HCT116 (cell line): ENCODE measurements at places on chromosomes 6 and 20.

- no peak overlapping the region for H3K4me3 ChIP-seq
- peaks cover 49% of the 10 kb centered on the region for H3K27me3 ChIP-seq
- H3K36me3 ChIP-seq: no peaks in the 10 kb centered on the region
- no peak for DNase-seq
These were observed 162.5 kb downstream of the KHDC1L start for GRCh38 chr6:73062837-73063236.

DNA sequence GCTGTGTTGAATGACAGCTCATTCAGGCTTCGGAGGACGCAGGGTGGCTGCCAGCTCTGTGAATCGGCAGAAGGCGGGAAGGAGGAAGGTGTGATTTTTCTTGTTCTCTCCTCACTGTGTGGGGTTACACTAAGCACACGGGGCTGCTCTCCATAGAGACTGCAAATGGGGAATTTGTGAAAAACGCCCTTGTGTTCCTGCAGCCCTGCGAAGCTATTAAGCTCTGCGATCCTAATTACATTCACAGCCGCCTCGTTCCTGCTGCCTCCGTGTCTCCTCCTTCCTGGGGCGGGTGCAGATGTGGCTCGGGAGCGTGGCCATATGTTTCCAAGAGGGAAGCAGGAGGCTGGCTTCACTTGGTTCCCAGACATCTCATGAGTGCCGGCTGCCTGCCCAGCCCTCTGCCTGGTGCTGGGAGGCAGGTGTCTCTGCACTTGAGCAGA, 124.0 kb downstream of the TOX2 start:
- H3K27ac ChIP-seq: no peak overlapping the region
- H3K4me1 ChIP-seq: no peaks in the 10 kb centered on the region
- no peaks in the 10 kb centered on the region for H3K36me3 ChIP-seq
- H3K4me3 ChIP-seq: no peak overlapping the region
- H3K27me3 ChIP-seq: no peaks in the 10 kb centered on the region
- no peak for DNase-seq

- no peak overlapping the region for H3K27ac ChIP-seq
- no peak for DNase-seq
- no peaks in the 10 kb centered on the region for H3K27me3 ChIP-seq
- no peaks in the 10 kb centered on the region for H3K36me3 ChIP-seq
- H3K4me3 ChIP-seq: no peak overlapping the region
- H3K4me1 ChIP-seq: peaks cover 18% of the 10 kb centered on the region
These were observed 3.3 kb downstream of the RIN2 start for GRCh38 chr20:19761326-19761725.

- H3K4me1 ChIP-seq: no peaks in the 10 kb centered on the region
- H3K36me3 ChIP-seq: no peaks in the 10 kb centered on the region
- H3K27ac ChIP-seq: no peak overlapping the region
- H3K27me3 ChIP-seq: no peaks in the 10 kb centered on the region
- no peak for DNase-seq
- H3K4me3 ChIP-seq: no peak overlapping the region
These were observed 100.9 kb downstream of the OPRM1 start for GRCh38 chr6:154139892-154140291.

- H3K4me3 ChIP-seq: no peak overlapping the region
- H3K36me3 ChIP-seq: no peaks in the 10 kb centered on the region
- no peak overlapping the region for H3K27ac ChIP-seq
- no peaks in the 10 kb centered on the region for H3K4me1 ChIP-seq
- DNase-seq: no peak
- no peaks in the 10 kb centered on the region for H3K27me3 ChIP-seq
These were observed 168.4 kb downstream of the VEGFA start for GRCh38 chr6:43938178-43939105.
